Stimulated activated CD4-positive, alpha-beta T cell treated with anti-CD3 and anti-CD28 coated beads, Interleukin-2, amount 100 ng/mL, for 4 hours (primary cell): ENCODE measurements at places on chromosomes 4 and X.

DNA sequence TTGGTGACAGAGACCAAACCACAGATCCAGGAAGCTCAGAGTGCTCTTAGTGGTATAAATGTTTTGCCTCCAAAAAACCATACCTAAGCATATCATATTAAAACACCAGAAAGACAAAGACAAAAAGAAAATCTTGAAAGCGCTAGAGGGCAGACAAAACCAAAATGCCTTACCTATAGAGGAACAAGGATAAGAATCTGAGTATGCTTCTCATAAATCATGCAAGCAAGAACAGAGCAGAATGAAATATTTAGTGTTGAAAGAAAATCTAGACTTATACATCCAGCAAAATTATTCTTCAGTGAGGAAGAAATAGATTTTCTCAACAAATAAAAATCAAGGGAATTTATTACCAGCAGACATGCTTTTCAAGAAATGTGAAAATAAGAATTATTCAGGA is 941.0 kb upstream of the INTU start:
- no peak for DNase-seq

DNA sequence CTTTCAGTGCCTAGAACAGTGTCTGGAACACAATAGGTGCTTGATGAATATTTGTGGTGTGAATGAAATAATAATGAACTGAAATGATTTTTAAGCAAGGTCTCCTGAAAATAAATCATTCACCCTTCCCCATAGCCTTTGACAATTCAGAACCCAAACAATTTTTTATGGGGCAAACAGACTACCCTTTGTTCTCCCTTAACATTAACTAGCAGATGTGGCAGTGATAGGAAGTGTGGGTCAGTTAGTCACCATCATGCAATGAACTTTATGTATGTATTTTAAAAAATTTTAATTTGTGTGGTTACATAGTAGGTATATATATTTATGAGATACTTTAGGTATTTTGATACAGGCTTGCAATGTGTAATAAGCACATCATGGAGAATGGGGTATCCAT is 27.2 kb upstream of the CD40LG start:
- DNase-seq = no peak

- DNase-seq = no peak
These were observed 319.6 kb upstream of the HS3ST1 start for GRCh38 chr4:11748164-11748872.

GRCh38 chrX:27860337-27860736 is 52.5 kb downstream of the MAGEB10 start:
- DNase-seq = no peak
